H7 (cell line): ENCODE measurements at places on chromosomes 2 and 18.
A peak's percentile ranks its signal among the peaks of the same experiment; 100 is the strongest.

DNA sequence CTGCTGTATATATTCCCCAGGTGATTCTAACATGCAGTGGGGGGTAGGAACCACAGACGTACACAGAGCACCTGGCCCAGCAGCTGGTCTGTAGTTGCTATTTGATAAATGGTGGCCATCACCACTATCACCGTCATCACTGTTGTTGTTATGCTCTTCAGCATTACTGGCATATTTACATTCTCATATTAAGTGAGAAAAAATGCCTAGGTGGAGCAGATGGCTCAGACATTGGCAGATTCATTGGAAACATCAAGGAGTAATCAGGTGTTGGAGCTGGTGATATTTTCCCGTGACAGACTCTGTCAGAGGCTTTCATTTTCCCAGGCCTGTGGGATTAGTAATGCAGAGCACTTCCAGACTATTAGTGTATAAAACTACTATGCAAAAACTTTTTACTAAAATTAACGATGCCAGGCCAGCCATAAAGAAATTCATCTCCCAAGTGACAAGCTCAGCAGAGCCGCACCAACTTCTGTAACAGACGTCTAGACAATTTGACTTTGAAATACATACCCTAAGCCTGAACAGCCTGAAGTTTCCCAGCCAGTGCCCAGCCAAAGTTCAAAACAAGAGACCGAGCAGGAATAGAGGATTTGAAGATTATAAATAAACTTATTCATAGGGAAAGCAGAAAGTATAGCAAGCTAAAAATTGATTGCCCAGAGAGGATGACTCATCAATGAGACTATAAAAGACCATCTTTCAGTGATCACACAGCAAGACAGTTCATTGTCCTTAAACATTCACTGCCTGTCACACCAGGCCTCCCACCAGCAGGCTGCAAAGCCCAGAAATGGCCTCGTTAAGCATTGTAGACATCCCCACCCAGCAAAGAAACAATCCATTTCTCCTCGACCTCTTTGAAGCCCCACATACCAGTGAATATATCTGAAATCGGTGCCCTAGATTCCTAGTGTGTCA is 247.4 kb upstream of the CHAC2 start:
- no peak for DNase-seq

GRCh38 chr18:46369323-46369722 is 265.1 kb downstream of the HAUS1 start:
- peak; percentile 73 for DNase-seq

- DNase-seq = peak; percentile 73
These were observed 93.0 kb upstream of the SMAD2 start for GRCh38 chr18:48023334-48024008.

DNA sequence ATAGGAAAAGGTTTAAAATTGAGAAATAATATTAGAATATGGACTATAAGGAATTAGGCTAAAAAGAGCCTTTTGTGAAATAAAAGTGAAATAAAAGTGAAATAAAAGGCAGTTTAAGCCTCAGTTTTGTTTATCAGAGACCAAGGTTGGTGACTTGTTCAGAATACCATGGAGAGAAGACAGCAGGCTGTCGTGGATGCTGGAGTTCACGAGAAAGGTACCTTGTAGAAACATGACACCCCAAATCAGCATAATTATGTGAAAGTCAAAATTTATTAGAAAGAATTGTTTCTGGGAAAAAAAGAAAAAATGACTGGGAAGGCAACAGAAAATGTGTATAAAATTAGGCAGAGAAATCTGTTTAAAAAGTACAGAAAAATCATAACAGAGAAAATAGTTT is 46.5 kb upstream of the SPAG16 start:
- DNase-seq = no peak

DNA sequence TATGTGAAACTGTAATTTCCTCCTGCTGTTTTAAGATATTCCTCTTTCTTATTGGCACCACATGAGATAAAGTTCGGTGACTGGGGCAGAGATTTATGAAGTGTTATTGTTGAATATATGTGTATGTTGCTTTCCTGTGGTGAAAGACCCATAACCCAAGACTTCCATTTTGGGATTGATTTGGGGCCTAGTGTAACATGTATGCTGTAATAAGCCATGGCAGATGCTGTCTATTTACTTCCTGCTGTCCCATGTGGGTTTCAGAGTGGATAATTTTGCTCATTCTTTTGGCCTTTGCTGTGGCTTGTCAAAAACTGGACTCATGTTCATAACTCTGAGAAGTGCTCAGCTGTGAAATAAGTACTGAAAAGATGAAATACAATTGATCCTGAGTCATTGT is 10.8 kb upstream of the MYO1B start:
- DNase-seq = no peak

GRCh38 chr2:205292665-205293295 is 389.5 kb upstream of the NRP2 start:
- no peak for DNase-seq

- DNase-seq = no peak
These were observed 144.3 kb upstream of the ZFP36L2 start for GRCh38 chr2:43370705-43371104.
